H54 (cell line): ENCODE measurements at places on chromosomes 6 and 20.
A peak's percentile ranks its signal among the peaks of the same experiment; 100 is the strongest.

DNA sequence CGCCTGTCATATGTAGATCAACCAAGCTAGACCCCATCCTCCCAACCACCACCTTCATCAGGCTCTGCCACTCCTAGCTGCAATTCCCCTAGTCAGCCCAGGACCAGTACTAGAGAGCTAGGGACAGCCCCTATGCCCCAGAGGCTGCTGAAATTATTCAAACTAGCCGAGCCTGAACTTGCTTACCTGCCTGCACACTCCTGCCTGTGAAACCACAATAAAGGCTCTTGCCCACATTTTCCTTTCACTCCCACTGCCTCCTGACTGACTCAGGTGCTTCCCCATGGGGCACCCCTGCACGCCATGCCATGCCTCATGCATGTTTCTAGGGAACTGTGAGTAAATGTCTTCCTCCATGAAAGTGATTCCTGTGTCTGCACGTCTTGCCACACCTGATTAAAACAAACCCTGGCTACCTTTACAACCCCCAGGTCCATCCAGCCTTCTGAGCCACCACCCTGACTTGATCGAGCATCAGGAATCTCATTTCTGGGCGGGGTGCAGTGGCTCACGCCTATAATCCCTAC lies 66.5 kb upstream of the IER3 start:
- no peak for DNase-seq

- no peak for DNase-seq
Observed at GRCh38 chr6:28777147-28777461, 146.7 kb downstream of the TRIM27 start.

DNA sequence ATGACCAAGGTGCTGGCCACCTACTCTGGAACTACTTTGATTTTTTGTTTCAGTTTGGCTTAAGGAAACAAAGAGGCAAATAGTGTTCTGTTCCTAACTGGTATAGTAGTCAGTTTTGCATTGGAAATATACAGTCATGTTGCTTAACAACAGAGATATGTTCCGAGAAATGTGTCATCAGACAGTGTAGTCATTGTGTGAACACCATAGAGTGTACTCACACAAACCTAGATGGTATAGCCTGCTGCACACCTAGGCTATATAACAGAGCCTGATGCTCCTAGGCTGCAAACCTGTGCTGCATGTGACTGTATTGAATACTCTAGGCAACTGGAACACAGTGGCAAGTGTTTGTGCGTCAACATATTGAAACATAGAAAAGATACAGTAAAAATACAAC lies 80.4 kb downstream of the ARID1B start:
- no peak for DNase-seq

DNA sequence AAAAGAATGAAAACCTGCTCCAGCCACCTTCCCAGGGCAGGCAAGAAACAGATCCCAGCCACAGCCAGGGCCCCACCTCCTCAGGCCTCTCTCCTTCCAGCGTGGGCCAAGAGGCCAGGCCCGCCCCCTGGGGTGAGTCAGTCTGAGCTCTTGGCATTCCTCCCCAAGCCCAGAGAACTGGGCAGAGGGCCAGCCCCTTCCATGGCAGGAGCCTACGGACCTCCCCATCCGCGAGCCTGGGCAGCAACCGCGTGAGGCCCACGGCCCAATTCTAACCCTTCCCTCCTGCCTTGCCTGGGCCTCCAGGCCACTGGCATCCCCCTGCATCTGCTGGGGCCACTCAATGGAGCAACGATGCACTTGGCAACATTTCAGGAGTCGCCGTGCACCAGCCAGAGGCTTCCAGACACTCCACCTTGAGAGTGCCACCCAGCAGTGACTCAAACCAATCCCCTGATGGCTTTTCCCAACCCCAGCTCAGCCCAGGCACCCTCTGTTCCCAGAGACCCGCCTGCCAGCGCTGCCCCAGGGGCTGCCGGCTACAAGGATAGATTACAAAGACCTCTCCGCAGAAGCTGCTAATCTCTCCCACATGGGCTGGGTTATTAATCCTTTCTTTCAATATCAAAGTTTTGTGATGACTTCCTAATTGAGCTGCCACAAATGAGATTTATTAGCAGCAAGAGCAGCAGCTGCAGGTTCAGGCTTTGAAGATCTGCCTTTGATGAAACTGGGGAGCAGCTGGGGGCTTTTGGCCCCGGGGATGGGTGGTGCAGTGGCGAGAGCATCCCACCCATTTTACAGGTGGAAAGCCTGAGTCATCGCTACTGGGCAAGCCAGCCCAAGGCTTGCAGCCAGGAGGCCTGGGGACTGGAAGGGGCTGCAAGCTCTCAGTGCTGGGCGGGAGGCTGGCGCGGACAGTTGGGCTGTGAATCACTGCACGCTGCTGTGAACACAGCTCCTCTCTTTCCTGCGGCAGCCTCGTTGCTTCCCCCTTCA lies 85.7 kb downstream of the NFATC2 start:
- DNase-seq = peak; percentile 90

DNA sequence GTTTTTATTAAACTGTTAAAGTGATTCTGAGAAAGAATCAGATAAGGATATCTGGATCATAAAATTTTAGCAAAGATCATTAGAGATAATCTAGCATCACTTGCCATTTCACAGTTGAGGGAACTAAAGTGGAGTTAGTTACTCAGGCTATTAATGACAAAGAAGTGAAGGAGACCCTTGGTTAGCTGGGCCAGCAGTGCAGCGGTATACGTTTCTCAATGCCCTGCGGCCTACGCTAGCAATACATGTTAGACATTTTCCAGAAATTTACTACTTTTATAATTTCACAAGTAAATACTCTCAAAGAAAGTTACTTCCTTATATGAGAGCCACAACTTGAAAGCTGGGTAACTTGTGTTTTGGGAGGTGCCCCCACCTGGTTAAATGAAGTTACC lies 28.5 kb downstream of the NEDD9 start:
- no peak for DNase-seq

- DNase-seq = no peak
Observed at GRCh38 chr20:32798046-32798981, 21.4 kb upstream of the MAPRE1 start.

GRCh38 chr6:137145421-137145820 lies 28.0 kb downstream of the IL22RA2 start:
- no peak for DNase-seq

DNA sequence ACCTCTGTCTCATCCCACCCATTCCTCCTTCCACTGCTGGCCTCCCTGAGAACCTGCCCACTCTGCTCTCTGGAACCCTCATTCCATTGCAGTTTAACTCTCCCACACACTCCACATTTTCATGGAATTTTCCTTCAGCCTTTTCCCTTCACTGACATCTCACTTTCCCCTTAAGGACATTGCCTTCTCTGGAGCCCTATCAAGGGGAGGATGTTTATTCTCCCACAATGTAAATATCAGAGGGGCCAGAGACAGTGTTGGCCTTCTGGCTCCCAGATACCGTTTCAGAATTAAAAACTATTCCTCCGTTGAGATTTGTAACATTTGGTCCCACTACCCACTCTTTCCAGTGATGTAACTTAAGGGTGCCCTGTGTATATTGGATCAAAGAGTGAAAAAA lies 199.5 kb upstream of the KCNK16 start:
- no peak for DNase-seq

DNA sequence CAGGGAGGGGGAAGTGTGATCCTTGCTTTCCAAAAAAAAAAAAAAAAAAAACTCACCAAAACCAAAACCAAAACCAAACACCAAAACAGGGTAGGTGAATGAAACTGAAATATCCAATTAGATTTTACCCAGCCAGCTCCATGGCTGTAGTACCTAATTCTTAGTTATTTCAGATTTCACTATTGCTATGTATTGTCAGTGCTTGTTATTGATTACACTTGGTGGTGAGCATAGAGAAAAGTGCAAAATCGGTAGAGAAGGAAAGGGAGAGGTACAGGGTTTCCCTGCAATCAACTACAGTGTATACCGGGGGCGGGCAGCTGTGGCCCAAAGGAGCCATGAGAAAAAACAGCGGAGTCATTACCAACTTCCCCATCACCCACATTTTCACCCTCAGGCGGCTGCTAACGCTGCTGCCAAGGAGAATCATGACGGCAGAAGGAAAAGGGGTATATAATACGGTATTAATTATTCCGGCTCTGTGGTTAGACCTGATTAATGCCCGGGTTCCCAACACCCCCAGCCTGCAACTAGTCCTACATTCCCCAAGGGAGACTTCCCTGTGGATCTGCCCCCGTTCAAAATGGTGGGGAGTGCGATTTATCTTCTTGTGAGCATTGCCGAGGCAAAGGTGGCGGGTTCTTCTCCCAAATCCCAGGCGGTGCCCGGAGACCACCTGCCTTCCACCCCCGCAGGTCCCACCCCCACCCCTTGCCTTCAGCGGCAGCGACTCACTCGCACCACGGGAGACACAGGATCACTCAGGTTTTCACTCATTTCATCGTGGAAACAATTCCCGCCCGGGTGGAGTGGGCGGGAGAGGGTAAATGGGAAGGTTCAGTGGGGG lies at the start of gene C6orf62:
TSS of gene C6orf62 (minus strand) at position 30 of the 847 bp plus-strand sequence. CDS start 486 bp downstream, outside the sequence.
- no peak for DNase-seq

GRCh38 chr6:169529931-169530751 lies 171.7 kb downstream of the WDR27 start:
- DNase-seq = no peak

DNA sequence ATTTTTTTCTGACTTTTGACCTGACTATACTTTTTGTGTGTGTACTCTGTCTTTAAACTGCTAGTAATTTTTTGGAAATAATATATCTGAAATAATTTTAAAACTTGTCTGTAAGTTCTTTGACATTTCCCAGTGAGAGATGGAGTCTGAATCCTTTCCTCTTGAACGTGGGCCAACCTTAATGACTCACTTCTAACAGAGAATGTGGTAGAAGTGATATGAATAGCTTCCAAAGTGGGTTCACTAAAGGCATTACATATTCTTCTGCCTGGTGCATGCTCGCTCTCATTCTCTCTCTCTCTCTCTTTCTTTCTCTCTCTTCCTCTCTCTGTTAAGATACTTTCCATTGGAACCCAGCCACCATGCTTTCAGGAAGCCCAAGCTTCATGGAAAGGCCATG lies 108.7 kb upstream of the FERMT1 start:
- DNase-seq = no peak

GRCh38 chr20:30489614-30490003 lies 767.9 kb upstream of the DEFB115 start:
- no peak for DNase-seq

DNA sequence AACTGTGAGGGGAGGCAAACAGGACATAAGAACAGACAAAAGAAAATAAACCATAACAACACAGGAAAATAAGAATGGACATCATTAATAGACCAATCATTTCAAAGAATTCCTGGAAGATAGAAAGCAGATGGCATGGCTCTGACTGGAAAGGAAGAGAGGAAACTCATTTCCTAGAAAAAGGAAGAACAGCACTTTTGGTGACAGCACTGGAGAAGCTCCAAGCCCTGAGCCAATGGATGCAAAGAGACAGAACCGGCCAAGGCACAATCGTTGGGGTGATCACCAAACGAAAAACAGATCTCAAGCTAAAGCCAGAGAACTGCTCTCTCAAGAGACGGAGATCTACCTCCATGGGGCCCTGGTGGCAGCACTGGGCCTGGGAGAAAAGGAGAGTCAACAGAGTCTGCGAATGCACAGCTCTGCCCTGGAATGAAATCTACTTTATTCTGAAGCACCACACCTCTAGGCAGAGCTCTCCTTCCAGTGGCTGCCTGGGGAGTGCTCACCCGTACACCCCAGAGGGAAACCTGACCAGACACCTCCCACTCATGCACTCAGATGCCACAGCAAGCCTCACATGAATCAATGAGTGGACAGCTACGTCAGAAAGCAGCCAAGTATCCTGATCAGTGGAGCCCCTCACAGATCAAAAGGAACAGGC lies 24.2 kb downstream of the KIAA0319 start:
- no peak for DNase-seq

- no peak for DNase-seq
Observed at GRCh38 chr20:1964659-1965405, 29.0 kb downstream of the PDYN start.

DNA sequence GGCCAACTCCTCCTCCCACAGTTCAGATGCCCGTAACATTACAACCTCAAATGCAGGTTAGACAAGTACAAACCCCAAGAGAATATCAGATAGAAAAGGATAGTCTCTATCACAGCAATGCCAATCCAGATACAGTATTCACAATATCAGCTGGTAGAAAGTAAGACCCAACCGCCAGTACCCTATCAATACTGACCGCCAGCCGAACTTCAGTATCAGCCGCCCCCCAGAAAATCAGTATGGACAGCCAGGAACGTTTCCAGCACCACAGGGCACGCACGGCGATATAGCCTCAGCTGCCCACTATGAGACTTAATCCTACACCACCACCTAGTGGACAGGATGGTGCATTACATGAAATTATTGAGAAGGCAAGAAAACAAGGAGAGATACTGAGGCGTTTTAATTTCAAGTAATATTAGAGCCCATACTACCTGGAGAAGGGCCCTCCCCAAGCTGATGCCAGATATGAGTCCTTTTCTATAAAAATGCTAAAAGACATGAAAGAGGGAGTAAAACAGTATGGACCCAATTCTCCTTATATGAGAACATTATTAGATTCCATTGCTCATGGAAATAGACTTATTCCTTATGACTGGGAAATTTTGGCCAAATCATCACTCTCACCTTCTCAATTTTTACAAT lies 17.6 kb upstream of the EIF2S2 start:
- peak; percentile 47 for DNase-seq

GRCh38 chr6:98974309-98974708 lies 26.6 kb upstream of the FBXL4 start:
- no peak for DNase-seq
